Epithelial cell of proximal tubule (primary cell): ENCODE measurements at places on chromosomes 16 and 17. TPM values are rescaled to one million over a fixed set of nuclear protein-coding genes. Genes with fewer than 3 reads are reported as not detected.

The NECAB2 gene
- 0.36 TPM in 1 of 2 replicates, not detected in the other for total RNA-seq

DNA sequence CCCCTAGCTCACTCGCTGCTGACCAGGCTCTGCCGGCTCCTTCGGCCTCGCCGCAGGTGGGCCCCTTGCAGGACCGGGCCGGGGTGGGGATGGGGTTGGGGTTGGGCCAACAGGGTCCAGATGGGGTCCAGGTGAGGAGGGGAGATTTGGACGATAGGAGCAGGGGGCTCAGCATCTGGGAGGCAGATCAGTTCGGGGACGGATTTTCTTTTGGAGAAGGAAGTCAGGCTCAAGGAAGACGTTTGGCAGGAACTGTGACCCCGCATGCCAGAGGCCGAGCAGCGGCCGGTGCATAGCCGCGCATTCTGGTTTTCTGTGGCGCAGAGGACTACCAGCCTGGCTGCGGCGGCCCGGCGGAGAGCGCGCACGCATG, 845 bp upstream of the ALDOA start:
- no peak for DNase-seq

GRCh38 chr16:62105244-62105643, 69.0 kb upstream of the CDH8 start:
- no peak for DNase-seq

DNA sequence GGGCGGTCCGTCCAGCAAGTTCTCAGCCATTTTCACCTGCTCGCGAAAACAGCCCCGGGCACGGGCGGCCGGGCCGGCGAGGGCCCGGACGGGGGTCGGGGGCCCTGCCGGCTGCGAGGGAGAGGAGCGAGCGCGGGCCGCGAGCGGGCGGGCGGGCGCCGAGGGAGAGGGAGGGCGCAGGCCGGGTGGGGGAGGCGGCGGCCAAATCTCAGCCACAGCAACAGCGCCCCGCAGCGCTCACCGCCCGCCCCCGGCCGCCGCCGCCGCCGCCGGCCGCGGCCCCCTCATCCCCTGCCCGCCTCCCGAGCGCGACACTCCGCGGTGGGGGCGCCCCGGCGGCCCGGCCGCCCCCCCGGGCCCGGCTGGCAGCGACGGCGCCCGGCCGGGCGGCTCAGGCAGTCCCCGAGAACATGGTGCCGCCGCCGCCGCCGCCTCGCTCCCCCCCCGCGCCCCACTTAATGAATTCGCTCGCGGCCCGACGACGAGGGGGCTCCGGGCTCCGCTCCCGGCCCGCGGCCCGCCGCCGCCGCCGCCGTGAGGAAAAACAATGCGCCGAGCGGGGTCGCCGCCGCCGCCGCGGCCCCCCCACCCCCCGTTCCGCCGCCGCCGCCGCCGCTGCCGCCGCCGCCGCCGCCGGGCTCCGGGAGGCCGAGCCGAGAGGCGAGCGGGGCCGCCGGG, 487 bp downstream of the CREBBP start:
- DNase-seq = no peak

GRCh38 chr17:30352240-30352814, 18.5 kb upstream of the TMIGD1 start:
- DNase-seq = no peak

DNA sequence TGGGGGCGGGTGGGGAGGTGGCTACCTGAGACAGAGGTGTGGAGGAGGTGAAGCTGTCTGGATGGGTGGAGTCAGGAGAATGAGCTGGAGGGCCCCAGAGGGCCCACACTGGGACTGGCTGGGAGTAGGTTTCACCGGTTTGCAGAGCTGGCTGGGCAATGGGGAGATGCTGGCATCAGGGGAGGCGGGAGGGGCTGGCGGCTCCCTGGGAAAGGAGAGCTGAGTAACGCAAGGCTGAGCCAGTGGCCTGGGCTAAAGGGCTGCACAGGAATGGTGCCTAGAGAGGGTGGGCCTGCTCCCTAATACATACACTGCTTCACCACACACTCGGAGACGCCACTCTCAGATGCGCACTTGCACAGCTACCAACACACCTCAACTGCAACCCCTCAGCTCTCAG, 12.4 kb downstream of the P3H4 start:
- no peak for DNase-seq

The NGFR gene
- 0.29 TPM in 1 of 2 replicates, not detected in the other for total RNA-seq

The KRTAP9-8 gene
- total RNA-seq = not detected in 2 replicates

The CA4 gene
- total RNA-seq = not detected in 2 replicates

DNA sequence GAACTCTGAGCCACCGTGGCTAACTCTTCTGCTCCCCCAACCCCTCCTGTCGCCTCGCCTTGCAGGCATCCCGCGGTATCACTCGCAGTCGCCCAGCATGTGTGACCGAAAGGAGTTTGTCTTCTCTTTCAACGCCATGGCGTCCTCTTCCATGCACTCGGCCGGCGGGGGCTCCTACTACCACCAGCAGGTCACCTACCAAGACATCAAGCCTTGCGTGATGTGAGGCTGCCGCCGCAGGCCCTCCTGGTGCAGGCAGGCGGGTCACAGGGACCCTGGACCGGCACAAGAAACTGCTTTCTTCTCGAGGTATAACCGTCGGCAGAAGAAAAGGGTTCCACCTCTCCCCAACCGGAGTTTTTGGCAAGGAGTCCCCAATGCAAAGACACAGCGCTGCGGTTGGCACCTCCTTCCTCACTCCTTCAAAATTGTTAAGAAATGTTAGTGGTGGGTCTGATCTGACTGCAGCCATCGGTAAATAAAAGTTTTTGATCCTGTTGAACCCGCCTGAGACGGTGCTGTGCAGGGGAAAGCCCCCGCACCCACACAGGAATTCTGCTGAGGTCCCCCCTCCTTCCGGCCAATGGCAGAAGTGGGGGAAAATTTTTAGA, 2.6 kb downstream of the FOXF1 start:
- no peak for DNase-seq

DNA sequence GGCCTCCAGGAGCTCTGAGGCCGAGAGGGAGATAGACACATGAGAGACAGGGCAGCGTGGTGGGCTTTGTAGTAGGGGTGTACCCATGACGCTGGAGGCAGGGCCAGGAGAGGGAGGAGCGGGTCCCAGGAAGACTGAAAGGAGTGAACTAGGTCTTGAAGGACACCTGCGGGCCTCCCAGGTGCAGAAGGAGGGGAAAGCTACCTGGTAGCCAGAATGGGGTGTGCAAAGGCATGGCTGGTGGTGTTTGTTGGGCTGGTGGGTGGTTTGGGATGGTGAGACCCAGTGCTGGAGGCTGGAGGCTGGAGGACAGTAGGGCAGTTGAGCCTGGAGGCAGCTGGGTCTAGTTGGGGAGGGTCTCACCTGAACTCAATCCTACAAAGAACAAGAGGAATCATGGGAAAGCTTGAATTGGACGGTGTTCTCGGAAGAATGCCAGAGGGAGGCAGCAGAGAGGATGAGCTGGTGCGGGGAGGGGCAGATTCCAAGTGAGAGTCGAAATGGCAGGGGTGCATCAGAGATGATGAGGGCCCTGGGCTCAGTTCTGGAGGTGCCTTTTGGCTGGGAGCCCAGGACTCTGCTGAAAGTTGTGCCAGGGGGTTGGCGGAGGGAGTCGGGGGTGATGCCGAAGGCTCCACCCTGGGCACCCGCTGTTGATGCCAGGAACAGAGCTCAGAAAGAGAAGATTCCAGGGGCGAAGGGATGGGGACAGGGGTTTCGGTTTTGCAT, 21.2 kb downstream of the C1QTNF1 start:
- no peak for DNase-seq

GRCh38 chr17:71500761-71501555, 619.9 kb upstream of the SOX9 start:
- DNase-seq = no peak

The ABR gene
- 111 and 195 TPM in 2 replicates for total RNA-seq

The FAM171A2 gene
- total RNA-seq = 8.0 and 15.0 TPM in 2 replicates

GRCh38 chr17:45739786-45740185, 44.3 kb upstream of the CRHR1 start:
- DNase-seq = no peak

The IRX5 gene
- total RNA-seq = 15.3 and 17.4 TPM in 2 replicates

GRCh38 chr16:69563605-69564580, 1.9 kb upstream of the NFAT5 start:
- DNase-seq = no peak

DNA sequence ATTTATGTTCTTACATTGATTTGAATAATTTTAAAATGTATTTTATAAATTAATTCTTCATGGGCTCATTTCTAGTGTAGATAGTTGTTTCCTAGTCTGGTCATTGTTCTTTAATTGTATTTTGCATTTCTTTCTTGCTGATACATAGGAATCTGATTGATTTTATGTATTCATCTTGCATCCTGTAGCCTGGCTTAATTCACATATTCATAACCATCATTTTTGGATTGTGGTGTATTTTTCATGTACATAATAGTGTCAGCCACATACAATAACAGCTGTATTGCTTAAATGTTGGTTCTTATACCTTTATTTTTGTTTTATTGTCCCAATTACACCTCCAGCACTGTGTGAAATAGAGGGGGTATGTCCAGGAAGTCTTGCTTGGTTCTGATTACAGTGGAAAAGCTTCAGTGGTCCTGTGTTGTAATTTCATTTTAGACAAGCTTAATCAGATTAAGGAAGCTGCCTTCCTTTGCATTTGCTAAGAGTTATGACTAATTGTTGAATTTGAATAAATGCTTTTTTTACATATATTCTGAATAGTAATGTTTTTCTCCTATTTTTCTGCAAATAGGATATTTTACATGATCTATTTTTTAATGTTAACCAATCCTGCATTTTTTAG, 103.7 kb downstream of the USP22 start:
- DNase-seq = no peak

DNA sequence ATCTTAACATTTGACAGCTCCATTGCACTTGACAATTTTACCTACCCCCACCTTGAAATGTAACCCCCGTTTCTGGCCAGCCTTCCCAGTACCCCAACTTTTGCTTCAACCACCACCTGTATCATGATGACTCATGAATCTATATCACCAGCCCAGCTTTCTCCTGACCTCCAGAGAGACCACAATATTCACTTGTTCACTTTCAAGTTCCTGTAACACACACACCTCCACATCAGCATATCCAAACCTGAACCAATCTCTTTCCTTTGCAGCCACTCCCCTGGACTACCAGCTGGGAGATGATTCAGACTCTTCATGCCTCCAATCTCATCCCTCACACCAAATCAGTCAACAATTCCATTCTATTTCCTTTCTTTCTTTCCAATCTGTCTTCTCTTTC, 8.0 kb downstream of the SMG6 start:
- no peak for DNase-seq

DNA sequence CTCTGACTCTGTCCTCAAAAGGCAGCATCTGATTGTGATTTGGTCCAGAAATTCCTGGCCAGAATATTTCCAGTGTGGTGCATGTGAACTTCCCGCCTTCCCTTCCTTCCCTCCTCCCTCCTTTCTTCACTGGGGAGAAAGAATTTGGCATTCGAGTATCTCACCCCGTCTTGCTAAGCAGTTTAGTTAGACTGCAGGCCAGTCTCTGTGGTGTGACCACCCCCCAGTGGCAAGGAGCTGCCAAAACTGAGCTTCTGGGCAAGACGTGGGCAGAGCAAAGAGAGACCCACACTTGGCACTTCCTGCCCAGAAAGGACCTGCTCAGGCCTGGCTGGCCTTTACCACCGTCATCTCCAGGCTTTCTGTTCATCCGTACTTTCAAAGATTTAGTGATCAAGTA, 36.4 kb downstream of the SNX20 start:
- no peak for DNase-seq

DNA sequence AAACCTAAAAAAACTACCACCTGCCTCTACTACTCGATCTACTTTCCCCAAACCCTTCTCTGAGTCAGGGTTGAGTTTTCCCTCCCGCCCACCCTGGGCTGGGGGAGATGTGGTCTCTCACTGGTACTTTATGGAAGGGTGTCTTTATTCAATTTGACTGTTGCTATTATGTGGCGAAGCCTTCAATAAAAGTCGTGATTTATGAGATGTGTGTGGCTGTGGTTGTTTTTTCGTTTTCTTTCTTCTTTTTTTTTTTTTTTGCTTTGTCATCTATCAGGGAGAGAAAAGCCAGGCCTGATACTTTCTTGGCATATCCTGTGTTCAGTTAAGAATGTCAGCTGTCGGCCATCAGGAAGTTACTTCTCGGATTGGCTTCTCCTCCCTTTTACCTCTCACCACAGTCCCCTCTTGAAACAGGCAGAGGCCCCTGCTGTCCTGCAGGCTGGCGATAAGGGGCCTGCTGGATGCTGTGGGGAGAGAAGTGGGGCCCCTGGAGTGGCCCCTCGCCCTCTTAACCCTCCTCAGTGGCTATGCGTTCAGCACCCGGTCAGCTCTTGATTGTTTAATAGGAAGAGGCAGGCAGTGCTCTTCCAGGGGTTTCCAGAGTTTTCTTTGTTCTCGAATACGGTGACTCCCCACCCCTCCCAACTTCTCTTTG, 123.0 kb downstream of the MSI2 start:
- DNase-seq = no peak

DNA sequence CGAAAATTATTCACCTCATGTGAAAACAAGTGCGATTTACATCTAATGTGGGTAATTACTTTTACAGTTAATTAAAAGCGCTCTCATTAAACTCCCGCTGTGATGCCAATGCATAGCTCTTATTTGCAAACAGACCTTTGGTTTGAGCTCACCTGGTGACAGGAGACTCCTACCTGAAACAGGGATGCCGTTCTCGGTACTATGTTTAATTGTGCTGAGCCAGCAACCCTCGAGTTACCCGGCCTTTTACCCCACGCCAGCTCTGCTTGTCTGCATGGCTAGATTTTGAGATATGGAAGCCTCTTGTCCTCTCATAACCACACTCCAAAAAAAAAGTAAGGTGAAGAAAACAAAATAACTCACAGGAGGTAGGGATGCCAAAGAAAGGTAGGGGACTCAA, 690.4 kb upstream of the RBFOX1 start:
- DNase-seq = no peak

DNA sequence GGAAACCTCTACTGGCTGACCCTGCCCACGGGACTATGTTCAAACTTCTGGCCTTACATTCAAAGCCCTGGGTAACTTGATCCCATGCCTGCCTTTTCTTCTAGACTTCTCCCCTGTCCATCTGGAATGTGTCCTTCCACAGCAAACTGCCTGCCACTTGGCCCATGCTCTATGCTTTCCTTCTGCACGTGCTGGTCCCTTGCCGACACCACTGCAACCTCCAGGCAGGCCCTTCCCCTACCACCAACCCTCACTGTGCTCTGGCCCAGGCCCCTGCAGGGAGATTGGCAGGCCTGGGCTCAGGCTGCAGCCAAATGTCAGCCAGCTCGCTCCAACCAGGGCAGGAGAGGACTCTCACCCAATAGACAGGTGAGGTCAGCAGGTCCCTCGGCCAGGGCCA, 11.0 kb downstream of the HSD11B2 start:
- DNase-seq = no peak

- DNase-seq = no peak
Observed at GRCh38 chr16:48102083-48103008, 53.4 kb downstream of the ABCC12 start.

GRCh38 chr17:72978593-72979218, 113.8 kb downstream of the SLC39A11 start:
- no peak for DNase-seq

GRCh38 chr17:59121901-59122480, 15.3 kb upstream of the TRIM37 start:
- DNase-seq = peak; percentile 54

DNA sequence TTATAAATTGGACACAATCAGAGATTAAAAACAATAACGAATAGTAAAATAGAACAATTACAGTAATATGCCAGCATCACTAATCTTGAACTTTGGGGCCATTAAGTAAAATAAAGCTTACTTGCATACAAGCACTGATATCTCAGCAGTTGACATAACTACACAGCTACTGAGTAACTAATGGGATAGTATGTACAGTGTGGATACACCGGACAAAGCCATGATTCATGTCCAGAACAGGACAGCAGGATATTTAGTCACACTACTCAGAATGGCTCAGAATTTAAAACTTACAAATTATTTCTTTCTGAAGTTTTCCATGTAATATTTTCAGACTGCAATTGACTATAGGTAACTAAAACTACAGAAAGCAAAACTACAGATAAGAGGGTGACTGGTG, 427.5 kb downstream of the CDH13 start:
- no peak for DNase-seq
